ENCODE measurements at places on chromosomes 3 and 15. TPM values are rescaled to one million over a fixed set of nuclear protein-coding genes. Genes with fewer than 3 reads are reported as not detected.
A peak's percentile ranks its signal among the peaks of the same experiment; 100 is the strongest.

The ZNF80 gene
- total RNA-seq, result not detected

- DNase-seq, result no peak
Observed at GRCh38 chr3:21174461-21174860, 576.5 kb downstream of the ZNF385D start.

- DNase-seq, result no peak
Observed at GRCh38 chr15:88472225-88472624, 4.7 kb downstream of the MRPS11 start.

GRCh38 chr15:83794209-83794608, 140.3 kb downstream of the ADAMTSL3 start:
- no peak for DNase-seq

- peak; percentile 90 for DNase-seq
Observed at GRCh38 chr3:36868614-36869436, 76.0 kb downstream of the TRANK1 start.

The GOLIM4 gene
- total RNA-seq, result 34.4 TPM

The MAP6D1 gene
- 10.6 TPM for total RNA-seq

The NKIRAS1 gene
- total RNA-seq, result 9.7 TPM

DNA sequence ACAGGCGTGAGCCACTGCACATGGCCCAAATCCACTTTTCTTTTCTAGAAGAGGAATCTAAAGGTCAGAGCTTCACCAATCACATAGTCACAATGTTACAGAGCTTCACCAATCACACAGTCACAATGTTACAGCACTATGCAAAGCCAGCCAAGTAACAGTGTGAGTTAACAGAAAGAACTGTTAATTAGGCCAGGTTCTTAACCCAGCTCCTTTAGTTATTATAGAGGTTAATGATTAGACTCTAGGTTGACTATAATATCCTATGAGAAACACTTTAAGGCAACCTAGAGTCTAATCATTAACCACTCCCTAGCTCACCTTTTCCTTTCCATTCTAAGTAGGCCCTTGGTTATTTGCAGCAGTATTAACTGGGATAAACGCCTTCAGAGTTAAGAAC, 54.0 kb downstream of the TASOR start:
- no peak for DNase-seq

The GPR160 gene
- total RNA-seq, result 77.0 TPM

DNA sequence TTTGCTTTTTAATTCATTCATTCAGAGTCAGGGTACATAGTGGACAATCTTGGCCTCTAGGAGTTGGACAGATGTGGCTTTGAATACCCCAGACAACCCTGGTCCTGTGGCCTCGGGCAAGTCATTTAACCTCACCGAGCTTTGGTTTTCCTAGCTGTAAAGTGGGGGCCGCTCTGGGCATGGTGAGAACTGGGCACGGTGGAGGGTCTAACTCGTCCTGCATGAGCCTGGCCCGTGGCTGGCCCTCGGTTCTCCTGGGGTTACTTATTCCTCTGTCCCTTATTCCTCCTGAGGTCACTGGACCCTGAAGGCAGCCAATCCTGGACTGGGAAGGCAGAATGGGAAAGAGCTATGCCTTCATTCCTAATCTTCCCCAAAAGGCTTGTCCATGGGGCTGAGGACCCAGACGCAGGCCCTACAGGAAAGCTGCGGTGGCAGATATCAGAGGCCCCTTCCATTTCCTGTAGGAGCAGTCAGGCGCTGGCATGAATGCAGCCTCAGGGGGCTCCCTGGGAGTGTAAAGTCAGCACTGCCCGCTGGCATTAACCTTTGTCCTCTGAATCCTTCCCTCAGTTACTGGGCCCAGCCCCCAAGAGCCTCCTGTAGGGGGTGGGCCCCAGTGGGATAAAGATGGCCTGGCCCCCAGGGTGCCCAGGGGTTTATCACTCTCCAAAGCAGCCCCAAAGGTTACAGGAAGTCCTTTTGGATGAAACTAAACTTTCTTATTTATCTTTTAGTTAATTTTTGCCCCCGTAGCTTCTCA, 17.9 kb upstream of the SEC13 start:
- no peak for DNase-seq

The IQCF2 gene
- total RNA-seq, result not detected

DNA sequence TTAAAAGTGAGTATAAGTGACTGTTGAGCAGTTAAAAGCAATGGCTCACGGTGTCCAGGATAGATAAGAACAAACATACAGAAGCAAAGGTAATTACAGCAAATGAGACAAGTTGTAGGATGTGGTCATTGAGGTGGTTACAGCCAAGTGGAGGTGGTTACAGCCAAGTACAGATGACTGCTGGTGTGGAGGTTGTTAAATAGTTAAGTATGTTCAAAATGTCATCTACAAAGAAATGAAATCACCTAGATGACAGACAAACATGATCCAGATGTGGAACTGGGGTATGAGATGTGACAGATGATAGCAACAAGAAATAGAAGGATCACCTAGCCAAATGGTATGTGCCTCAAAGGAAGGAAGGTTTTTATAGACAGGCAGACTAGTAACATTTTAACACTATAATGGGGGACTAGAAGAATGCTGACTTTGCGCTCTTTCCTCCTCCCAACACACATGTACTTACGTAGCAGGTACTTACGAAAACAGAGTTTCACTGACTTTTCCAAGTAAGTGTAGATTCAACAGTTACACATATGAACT, 6.8 kb upstream of the ANKRD28 start:
- peak; percentile 21 for DNase-seq

GRCh38 chr3:126468028-126468891, 7.4 kb downstream of the ZXDC start:
- DNase-seq, result no peak

DNA sequence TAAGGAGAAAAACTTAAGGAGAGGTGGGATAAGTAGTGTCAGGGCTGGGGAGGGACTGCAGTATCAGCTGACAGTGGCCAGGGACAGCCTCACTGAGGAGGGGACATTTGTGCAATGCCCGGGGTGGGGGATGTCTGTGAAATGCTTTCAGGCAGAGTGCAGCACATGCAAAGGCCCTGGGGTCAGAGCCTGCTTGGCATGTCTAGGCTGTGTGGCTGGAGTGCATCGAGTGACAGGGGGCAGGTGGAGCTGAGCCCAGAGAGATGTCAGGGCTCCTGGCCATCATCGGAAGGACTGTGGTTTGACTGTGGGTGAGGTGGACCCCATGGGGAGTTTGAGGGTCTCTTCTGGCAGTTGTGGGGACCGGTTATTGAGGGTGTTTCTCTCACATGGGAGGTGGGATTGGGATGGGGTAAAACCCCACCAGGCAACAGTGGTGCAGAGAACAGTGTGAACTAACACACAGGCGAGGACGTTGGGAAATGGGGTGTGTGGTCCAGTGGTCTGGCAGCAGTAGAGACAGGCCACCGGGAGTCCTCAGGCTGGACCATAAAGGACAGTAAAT, 61.2 kb downstream of the FBLN2 start:
- no peak for DNase-seq

DNA sequence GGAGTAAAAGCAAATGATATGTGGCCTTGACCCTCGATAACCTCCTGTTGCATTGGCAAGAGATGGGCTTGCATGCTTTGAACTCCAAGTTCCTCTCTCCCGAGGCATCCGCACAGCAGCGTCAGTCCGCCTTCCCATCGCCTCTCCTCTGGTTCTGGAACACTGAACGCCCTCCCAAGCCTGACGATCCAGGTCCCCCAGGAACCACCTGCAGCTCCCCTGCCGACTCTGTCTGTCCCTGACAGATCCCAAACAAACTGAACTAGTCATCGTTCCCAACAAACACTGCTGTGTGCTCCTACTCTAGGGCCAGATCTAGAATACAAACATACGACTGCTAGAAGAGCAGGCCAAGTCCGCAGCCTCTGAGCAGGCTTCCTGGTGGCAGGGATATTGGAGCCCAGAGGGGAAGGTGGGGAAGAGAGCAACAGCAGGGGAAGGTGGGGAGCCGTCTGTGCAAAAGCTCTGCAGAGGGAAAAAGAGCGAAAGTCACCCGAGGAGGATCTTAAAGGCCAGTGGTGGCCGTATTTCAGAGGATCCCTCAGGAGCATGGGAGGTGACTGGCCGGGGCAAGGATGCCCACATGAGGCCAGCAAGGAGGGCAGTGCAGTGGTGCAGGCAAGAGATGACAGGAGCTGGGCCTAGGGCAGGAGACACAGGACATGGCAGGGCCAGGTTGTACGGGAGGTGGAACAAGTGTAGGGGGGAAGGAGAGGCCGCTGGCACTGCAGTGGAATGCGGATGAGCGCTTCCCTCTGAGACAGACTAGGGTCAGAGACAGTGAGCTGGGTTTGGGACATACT, 50.8 kb downstream of the PCSK6 start:
- DNase-seq, result no peak

DNA sequence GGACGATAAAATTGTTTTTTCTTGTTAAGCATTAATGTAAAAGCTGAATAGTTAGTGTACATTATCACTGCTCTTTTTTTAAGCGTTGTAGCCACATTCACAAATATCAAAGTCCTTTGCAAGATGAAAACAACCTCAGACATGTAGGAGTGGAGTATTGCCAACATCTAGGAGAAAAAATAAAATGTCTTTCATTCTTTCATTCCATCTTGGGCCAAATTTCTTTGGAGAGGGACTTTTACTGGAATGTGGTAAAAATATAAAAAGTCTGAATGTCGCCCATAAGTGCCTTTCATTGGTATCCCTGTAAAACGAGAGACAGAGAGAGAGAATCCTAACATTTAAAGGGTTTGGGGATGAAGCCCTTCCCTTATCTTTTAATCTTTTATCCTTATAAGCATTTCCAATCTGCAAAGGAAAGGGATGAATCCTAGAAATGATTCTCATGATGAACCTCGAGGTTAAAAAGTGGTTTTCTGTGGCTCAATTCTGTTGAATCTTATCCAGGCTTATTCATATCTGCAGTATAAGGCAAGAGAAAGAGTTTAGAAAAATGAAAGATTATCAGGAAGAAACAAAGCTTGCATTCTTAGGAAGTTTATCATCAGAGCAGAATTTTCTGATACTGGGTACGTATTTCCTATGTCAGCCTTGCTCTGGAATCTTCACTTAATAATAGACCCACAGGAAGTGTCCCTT, 1031.7 kb downstream of the MCTP2 start:
- DNase-seq, result no peak

DNA sequence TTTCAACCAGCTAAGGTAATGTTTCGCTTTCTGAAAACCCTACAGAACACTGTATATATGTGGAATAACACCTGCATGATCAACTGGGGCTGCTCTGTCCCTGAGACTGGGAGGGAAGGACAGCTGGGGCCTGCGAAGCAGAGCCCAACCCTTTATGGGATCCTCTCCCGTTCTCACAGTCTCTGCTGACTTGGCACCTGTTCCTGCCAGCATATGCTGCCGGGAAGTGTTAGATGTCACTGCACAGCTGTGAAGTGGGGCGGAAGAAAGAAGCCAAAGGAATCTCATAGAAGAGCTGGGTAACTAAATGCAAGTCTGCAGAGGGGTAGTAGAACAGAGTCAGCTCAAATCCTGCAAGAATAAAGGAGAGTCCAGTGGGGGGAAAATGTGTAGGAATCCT, 29.6 kb downstream of the LRRC3B start:
- DNase-seq, result peak; percentile 15

- no peak for DNase-seq
Observed at GRCh38 chr3:138418601-138419206, 15.7 kb upstream of the ESYT3 start.

DNA sequence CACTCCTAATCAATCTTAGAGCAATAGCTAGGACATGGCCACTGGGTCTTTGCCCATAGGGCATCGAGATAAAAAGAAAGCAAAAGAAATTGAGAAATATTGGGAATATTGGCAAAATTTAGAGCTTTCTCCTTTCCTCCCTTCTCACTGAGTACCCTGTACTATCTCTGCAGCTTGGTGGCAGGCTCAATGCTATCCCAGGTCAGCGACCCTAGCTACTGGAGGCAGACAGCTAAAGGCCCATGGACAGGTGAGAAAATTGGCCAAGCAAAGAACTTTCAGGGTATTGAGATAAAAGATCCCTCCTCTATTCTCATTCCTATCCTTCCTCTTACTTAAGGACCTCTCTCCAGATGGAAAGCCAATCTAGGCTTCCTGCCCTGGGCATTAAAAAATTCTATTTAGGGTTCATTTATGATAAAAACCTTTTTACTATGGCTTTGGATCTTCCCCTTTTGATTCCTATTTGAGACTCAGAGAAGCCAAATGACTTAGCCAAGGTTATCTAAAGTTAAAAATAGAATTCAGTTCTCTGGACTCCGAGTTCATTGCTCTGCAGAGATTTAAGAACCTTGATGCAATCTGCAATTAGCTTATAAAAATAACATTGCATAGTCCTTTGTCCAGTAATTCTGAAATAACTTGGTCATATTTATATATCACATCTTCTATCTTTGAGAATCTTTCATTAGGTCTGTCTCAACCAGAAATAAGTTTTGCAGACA, 75.4 kb downstream of the THRB start:
- no peak for DNase-seq

GRCh38 chr15:68990992-68991500, 23.4 kb upstream of the NOX5 start:
- DNase-seq, result no peak
